ENCODE measurements at places on chromosomes 7 and 10.

GRCh38 chr7:18653381-18654155 is 158.0 kb downstream of the HDAC9 start:
- DNase-seq = no peak

GRCh38 chr7:116810267-116811116 is 51.9 kb upstream of the CAPZA2 start:
- no peak for DNase-seq

DNA sequence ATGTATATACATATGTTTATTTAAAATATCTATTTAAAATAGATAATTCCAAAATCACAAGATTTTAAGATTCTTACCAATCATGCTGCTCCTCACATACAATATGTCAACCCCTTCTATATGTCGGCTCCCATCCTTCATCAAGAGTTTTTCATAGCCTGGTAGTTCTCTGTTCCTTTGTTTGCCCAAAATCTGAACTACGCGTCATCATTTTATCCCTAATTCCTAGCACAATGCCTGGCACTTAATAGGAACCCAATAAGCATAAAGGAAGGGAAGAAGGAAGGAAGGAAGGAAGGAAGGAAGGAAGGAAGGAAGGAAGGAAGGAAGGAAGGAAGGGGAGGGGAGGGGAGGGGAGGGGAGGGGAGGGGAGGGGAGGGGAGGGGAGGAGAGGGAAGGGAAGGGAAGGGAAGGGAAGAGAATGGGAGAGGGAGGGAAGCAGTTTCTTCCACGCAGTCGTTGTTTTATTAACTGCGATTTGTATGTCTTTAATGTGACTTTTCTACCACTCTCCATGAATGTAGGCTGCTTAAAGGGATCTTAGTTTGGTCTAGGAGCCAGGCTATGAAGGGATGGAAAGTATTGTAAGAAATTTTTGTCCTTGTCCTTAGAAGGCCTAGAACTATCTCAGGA is 83.3 kb upstream of the PCGF5 start:
- no peak for DNase-seq

- no peak for DNase-seq
Measured at GRCh38 chr10:53434413-53434812, 661.8 kb upstream of the MBL2 start.

DNA sequence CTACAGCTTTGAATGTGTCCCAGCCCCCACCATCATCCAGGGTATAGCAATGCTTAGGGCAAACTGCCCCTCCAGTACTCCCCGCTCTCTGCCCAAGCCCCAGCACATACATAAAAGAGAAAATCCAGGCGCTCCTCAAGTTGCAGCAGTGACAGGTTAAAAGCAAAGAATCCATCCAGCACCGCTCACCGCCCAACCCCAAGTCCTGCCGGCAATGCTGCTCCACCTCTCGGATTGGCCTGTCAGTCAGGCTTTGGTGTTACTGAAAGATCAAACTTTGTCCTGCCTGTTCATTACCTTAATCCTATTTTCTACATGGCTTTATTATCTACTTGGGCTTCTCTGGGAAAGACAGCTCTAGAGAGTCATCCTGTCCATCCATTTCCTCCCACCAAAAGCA is 31.9 kb downstream of the DPCD start:
- no peak for DNase-seq

DNA sequence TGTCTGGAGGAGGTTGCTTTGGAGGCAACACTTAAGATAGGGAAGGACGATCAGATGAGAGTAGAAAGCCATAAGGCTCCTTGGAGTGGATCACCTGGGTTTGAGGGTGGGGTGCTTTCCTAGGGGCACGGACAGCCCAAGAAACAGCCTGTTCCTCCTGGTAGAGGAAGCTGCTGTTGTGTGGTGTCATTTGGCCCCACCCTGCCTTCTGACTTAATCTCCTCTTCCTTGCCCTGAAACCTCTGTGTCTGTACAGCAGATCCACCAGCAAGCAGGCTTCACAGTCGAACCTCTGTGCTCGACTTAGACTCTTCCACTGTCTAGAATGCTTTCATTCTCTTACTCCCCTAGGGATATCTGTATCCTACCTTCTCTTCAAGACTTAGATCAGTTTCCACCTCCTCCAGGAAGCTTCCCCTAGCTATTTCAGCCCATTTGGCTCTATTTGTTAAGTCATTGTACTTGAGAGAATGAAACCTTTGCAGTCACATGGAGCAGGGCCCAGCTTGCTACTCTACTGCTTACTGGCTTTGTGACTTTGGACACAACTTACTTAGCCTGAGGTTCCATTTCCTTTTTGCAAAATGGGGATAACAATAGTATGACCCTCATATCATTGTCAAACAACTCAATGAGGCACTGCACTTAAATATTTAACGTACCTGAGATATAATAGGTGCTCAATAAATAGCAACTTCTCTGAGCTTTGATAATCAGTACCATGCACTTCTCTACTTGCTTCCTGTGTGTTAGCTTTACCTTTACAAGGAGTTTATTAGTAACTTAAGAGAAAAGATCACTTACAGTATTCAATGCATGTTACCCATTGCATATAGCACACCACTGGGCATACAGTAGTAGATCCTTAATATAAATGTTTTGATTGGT is 5.0 kb downstream of the MXI1 start:
- peak; percentile 47 for DNase-seq
